Left forelimb (tissue), 1 donor: ENCODE measurements at places on chromosomes 1 and 21.

- no peak for DNase-seq
Measured at GRCh38 chr1:18200918-18201317, 93.3 kb downstream of the IGSF21 start.

DNA sequence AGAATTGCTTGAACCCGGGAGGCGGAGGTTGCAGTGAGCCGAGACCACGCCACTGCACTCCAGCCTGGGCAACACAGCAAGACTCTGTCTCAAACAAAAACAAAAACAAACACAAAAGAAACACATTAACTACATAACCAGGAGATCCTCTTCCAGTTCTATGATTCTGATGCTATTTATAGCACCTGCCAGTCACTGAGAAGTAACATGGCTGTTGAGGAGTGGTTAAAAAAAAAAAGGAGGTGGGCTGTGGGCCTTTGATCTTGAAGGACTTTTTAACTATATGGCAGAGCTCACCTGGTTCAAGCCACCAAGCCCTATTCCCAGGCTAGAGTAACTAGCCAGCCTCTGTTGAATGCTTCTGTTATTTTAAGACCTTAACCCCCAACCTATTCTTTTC lies 148.8 kb downstream of the ZBTB18 start:
- DNase-seq: no peak

DNA sequence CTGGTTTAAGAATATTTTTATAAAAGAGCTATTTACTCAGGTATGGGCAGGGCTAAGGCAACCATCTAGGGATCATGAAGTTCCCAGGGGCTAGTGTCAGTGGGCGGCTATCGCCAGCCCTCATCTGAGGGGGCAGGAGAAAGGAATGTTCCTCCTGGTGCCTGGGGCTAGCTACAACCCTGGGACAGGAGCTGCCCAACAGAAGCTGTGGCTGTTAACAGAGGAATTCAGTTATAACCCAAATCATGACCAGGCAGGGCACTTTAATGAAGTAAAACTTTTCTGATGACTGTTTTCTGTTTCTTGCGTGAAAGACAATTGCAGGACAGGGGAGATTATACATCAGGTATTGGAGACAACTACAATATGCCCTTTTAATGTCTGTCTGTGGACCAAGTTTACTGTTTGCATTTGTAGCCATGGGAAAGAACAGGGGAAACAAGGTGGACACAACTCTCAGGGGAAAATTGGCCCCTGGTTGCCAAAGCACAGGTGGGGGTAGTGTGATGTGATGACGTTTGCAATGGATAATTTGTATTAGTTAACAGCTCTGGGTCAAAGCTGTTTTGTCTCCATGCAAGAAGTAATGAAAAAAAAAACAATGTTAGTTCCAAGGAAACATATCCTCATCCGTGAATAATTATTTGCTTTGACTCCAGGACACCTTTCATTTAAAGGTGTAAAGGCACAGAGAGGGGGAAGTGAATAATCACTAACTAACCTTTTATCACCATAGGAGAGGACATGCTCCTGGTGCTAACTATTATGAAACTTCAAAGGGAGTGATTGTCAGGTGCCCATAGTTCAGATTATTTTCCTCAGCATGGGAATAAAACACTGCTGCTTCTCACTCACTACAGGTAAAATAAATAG lies 105.2 kb downstream of the TSEN15 start:
- no peak for DNase-seq

DNA sequence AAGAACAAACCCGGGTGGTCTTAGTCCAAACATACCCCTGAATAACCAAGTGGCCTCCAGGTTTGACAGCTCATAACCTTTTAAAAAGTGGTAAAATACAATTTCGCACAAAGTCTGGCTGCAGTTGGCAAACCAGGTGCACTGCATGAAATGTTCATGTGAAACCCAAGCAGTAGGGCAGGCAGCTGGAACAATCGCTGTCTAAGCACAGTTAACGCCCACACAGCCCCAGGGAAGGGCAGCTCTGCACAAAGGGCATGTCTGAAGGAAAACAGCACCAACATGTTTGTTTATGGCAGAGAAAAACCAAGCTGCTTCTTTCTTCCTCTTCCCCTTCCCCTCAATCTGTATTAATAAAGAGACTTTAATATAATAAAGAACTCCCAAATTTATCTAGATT lies 49.5 kb downstream of the KIAA1614 start:
- no peak for DNase-seq

- DNase-seq: no peak
Measured at GRCh38 chr1:17412093-17412870, 27.2 kb downstream of the RCC2 start.
